ENCODE measurements at places on chromosomes 4 and X. TPM values are rescaled to one million over a fixed set of nuclear protein-coding genes. Genes with fewer than 3 reads are reported as not detected.

VEGFD gene
- total RNA-seq, result not detected

DNA sequence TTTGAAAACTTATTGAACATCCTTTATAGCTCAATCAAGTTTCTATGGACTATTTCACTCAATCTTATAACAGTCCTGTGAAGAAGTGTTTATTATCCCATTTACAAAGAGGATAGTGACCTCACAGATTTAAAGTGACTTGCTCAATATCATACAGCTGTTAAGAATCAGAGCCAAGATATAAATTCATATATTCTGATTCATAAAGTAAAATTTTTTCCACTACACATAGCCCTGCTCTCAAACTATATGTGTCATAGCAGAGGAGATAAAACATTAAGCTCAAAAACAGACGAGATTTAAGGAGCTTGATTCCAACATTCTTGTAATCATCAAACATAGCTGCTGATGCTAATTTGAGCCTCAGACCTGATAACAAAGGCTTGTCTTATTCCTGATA, 226.8 kb downstream of the CAMK2D start:
- no peak for DNase-seq

DNA sequence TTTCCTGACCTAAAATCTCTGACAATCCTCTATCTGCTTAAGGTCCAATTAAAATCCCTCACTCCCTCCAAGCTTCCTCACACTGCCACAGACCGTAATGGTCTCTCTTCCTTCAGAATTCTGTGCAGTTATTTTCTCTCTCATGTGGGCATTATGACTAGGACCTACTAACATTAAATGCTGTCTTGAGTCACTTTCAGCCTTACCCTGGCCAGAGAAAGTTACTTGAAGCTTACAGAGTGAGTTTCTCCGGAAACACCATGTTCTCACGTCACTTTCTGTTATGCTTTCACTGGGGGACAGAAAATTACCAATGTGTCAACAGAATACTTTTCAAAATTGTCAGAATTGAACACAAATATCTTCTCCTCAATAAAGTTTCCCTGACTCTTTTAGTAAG, 271.8 kb downstream of the INPP4B start:
- DNase-seq, result no peak

APBB2 gene
- total RNA-seq, result 0.57 TPM

DNAAF6 gene
- total RNA-seq, result not detected

DNA sequence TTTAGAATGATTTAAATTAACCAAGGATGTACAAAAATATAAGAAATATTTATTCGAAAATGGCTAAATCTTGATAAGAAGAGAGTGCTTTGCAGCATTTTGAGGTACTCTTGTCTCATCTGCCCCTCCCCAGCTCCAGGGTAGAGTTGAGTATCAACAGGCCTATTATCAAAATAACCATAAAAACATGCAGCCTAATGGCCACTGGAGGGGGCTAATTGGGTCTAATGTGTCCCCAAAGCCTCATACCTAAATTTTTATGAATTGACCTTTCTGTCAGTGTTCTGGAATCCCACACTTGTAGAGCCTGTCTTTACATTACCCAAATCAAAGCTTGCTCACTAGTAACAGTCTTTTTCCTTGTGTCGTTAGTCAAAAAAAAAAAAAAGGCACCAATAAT, 544.9 kb upstream of the CPXCR1 start:
- no peak for DNase-seq

GRCh38 chr4:41145571-41146078, 68.7 kb downstream of the APBB2 start:
- no peak for DNase-seq

- no peak for DNase-seq
Observed at GRCh38 chrX:150158554-150159332, 204.4 kb upstream of the MAMLD1 start.

DNA sequence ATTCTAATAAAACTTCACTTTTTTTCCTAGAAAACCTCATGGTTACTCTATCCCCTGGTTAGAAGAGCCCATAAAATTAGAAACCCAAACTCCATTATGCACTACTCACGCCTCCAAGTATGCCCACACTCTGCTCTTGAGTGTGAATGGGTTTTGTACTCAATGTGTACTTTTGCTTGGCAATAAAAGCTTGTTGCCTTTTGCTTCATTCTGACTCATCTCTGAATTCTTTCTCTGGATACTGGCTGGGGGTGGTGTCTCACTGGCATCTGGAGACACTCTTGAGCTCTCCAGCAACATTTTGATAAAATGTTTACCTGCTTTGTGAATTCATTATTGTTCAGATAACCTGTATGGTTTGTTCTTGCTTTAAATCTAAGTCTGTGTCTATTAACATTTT, 963.3 kb downstream of the TRAM1L1 start:
- DNase-seq, result no peak

FRMPD3 gene
- not detected for total RNA-seq

Data from activated CD8-positive, alpha-beta T cell treated with anti-CD3 and anti-CD28 coated beads, Interleukin-2, amount 10 ng/mL, durations not matched to agents 7 days and 5 days (primary cell).